ENCODE measurements at places on chromosomes 11 and 22. TPM values are rescaled to one million over a fixed set of nuclear protein-coding genes. Genes with fewer than 3 reads are reported as not detected.

DNA sequence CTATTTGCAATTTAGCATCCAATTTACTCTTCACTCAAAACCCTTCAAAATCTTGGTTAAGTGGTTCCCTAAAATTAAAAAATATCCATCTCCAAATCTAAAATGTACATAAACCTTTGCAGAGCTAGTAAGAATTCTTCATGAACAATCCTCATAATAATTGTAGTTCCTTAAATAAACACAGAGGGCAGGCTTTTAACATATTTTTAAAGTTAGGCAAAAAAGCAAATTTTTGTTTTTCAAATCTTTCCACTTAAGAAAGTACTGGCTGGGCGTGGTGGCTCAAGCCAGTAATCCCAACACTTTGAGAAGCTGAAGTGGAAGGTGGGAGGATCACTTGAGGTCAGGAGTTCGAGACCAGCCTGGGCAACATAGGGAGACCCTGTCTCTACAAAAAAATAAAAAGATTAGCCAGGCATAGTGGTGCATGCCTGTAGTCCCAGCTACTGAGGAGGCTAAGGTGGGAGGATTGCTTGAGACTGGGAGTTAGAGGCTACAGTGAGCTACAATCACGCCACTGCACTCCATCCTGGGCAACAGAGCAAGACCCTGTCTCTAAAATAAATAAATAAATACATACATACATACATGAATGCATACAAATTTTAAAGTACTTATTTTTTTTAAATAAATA, 25.1 kb upstream of the PLAAT3 start:
- peaks cover 17% of the 10 kb centered on the region for H3K36me3 ChIP-seq
- no peak for DNase-seq
- no peak overlapping the region for H3K27ac ChIP-seq
- no peaks in the 10 kb centered on the region for H3K4me1 ChIP-seq

- peaks cover 4% of the 10 kb centered on the region for H3K4me1 ChIP-seq
- no peak overlapping the region for H3K4me3 ChIP-seq
- no peak for DNase-seq
- no peaks in the 10 kb centered on the region for H3K27me3 ChIP-seq
- no peaks in the 10 kb centered on the region for H3K36me3 ChIP-seq
These were observed 178.4 kb downstream of the NAV2 start for GRCh38 chr11:19891022-19891421.

The MAP6 gene
- polyA plus RNA-seq, result 20.1 TPM

The OR8D4 gene
- polyA plus RNA-seq, result not detected

The REXO2 gene
- 52.6 TPM for polyA plus RNA-seq

The OR4A16 gene
- polyA plus RNA-seq, result 0.04 TPM

The INCENP gene
- 22.5 TPM for polyA plus RNA-seq

DNA sequence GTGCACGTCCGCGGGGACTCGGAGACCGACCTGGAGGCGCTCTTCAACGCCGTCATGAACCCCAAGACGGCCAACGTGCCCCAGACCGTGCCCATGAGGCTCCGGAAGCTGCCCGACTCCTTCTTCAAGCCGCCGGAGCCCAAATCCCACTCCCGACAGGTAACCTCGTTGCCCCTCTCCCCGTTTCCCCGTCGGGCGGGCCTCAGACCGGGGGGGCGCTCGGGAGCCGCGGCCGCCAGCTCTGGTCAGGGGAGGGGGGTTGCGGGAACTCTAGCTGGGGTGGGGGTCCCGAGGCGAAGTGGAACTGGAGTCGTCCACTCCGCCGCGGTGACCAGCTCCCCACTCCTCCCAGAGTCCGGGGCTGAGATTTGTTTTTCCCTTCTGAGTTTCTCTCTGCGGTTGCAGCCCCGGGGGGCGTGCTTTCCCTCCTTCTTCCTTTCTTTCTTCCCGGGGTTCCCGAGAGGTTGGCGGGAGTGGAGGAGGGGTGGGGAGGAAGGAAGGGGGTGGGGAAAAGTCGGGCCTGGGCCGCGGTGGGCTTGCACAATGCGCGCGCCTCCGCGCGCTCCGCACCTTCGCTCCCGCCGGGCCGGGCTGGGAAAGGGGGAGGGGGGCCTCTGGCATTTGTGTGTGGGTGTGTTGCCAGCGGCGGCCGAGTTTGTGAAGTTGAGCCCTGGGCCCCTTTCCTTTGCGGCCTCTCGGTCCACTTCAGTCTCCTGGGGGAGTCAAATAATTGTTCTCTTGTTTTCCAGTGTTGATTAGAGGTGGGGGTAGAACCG, 952 bp downstream of the YAP1 start:
- peak; percentile 83 for DNase-seq
- peaks cover 17% of the 10 kb centered on the region for H3K4me1 ChIP-seq
- peaks cover 3% of the 10 kb centered on the region for H3K36me3 ChIP-seq

DNA sequence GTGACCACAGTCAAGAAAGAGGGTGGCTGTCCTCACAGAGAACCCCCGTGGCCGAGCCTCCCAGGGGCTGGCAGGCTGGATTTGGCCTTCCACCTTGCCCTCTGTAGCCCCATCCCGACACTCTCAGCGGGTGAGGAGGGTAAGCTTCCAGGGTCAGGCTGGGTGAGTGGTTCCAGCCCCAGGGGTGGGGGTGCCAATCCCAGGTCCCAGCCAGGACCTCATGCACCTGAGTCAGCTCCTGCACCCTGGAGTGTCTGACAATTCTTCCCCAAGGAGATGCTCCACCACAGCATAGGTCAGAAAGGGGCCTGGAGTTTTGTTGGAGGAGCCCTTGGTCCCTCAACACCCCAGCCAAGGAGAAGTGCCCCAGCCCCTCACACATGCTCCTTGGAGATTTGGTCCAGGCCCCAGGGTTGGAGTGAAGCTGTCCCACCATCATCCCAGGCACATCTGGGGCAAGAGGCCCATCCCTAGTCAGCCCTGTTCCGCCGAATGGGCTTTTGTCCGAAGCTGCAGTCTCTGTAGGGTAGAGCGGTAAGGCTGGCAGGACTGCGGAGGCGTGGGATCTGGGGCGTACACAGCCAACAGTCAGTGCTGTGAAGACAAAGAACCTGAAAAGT, 8.4 kb downstream of the LINC01488 start:
- H3K4me3 ChIP-seq, result no peak overlapping the region
- no peaks in the 10 kb centered on the region for H3K36me3 ChIP-seq
- H3K27me3 ChIP-seq, result no peaks in the 10 kb centered on the region
- no peak overlapping the region for H3K27ac ChIP-seq

- no peak for DNase-seq
- H3K4me3 ChIP-seq, result no peak overlapping the region
- H3K27ac ChIP-seq, result no peak overlapping the region
- H3K4me1 ChIP-seq, result peaks cover 33% of the 10 kb centered on the region
These were observed 32.9 kb downstream of the SIK2 start for GRCh38 chr11:111634981-111635705.

GRCh38 chr11:9228091-9228490, 37.1 kb downstream of the DENND5A start:
- no peak overlapping the region for H3K27ac ChIP-seq
- no peaks in the 10 kb centered on the region for H3K27me3 ChIP-seq

DNA sequence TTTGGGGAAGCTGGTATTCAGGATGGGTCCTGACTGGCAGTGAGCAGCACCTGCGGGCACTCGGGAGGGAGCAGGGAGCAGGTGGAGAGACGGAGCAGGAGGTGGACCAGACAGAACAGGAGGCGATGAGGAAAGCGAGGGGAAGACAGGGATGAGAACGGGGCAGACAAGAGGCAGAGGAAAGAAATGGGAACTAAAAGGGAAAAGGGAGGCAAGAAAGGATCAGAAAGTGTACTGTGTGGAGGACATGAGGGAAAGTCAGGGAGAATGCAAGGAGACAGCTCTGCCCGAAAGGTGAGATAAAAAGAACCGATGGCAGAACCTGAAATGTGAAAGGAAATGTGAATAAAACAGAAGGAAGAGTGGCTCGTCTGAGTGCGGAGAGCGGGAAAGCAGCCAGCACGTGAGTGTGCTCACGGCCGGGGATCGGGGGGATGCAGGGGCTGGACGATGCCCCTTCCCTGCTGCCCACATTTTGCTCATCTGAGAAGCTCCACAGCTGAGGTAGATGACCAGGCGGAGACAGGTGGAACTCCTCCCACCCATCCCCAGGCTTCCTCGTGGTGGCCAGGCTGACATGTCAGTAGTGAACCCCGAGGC, 494.4 kb upstream of the B3GAT1 start:
- H3K4me3 ChIP-seq, result no peak overlapping the region
- H3K27ac ChIP-seq, result no peak overlapping the region
- no peaks in the 10 kb centered on the region for H3K27me3 ChIP-seq
- DNase-seq, result no peak
- H3K36me3 ChIP-seq, result no peaks in the 10 kb centered on the region

The LRFN4 gene
- 15.7 TPM for polyA plus RNA-seq

GRCh38 chr11:17244046-17244445, 32.5 kb upstream of the NUCB2 start:
- no peaks in the 10 kb centered on the region for H3K27me3 ChIP-seq
- no peaks in the 10 kb centered on the region for H3K4me1 ChIP-seq
- DNase-seq, result no peak

- no peaks in the 10 kb centered on the region for H3K27me3 ChIP-seq
- H3K27ac ChIP-seq, result peak overlapping the region; percentile 52
- peak overlapping the region; percentile 69 for H3K4me3 ChIP-seq
- no peak for DNase-seq
These were observed 650 bp upstream of the CHID1 start for GRCh38 chr11:911031-911889.

The UPK3A gene
- polyA plus RNA-seq, result 113 TPM

GRCh38 chr11:104324276-104324675, 160.3 kb upstream of the PDGFD start:
- no peaks in the 10 kb centered on the region for H3K4me1 ChIP-seq
- no peak for DNase-seq
- H3K4me3 ChIP-seq, result no peak overlapping the region
- no peaks in the 10 kb centered on the region for H3K27me3 ChIP-seq
- H3K36me3 ChIP-seq, result no peaks in the 10 kb centered on the region

The POU2AF2 gene
- 0.49 TPM for polyA plus RNA-seq

GRCh38 chr22:44383064-44383575, 70.4 kb upstream of the SHISAL1 start:
- no peak overlapping the region for H3K4me3 ChIP-seq
- H3K36me3 ChIP-seq, result no peaks in the 10 kb centered on the region
- H3K27me3 ChIP-seq, result peaks cover 7% of the 10 kb centered on the region
- H3K4me1 ChIP-seq, result no peaks in the 10 kb centered on the region
- no peak overlapping the region for H3K27ac ChIP-seq
- no peak for DNase-seq

The ALDH3B1 gene
- 21.1 TPM for polyA plus RNA-seq

The SYCE3 gene
- polyA plus RNA-seq, result not detected

DNA sequence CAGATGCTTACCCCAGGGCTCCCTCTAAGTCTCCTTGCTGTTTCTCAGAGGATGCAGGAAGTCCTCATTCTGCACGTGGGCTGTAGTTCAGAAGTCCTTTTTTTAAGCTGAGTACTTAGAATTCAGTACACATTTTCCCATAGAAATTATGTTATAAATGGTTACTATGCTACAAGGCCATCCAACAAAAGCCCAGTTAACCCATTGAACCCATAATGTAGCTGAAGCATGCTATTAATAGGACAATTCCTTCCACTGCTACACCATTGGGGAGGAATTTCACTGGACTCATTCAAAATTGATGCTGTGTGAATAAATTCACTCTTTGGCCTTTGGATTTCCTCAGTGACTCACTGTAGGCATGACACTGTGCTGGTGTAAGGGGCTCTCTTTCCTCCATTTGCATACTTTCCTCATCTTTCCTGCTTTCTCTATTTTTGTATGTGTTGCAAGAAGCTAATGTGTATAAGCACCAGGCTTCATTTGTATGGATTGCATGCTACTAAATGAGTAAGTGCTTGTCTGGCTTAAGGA, 148.0 kb downstream of the NTM start:
- no peak for DNase-seq
- no peak overlapping the region for H3K27ac ChIP-seq
- no peak overlapping the region for H3K4me3 ChIP-seq
- H3K27me3 ChIP-seq, result no peaks in the 10 kb centered on the region

GRCh38 chr22:42837556-42837955, 19.5 kb downstream of the ARFGAP3 start:
- peaks cover 59% of the 10 kb centered on the region for H3K36me3 ChIP-seq
- no peaks in the 10 kb centered on the region for H3K4me1 ChIP-seq
- no peak overlapping the region for H3K4me3 ChIP-seq

The SCUBE2 gene
- 10.7 TPM for polyA plus RNA-seq

DNA sequence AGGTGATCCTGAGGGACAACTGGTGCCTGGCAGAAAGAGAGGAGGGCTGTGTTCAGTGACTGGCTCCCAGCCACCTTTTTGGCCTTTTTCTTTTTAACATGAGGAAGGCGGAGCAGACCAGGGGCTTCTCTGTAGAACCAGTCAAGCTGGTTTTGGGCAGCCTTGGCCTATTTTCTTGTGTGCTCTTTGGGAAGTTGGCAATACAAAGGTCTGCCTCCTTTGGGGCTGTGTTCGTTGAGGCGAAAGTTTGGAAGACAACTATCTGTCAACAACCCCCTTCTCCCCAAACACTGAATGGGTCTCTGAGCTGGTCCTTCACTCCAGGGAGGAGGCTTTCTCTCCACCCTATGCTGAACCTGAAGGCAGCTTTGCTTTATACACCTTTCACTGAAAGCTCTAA, 8.5 kb downstream of the MARK2 start:
- peaks cover 51% of the 10 kb centered on the region for H3K4me1 ChIP-seq
- H3K36me3 ChIP-seq, result peaks cover 20% of the 10 kb centered on the region
- peak overlapping the region; percentile 81 for H3K27ac ChIP-seq
- DNase-seq, result peak; percentile 37

The HEPACAM gene
- 0.04 TPM for polyA plus RNA-seq

GRCh38 chr22:37167176-37167980, 17.7 kb upstream of the IL2RB start:
- no peaks in the 10 kb centered on the region for H3K36me3 ChIP-seq
- DNase-seq, result no peak
- H3K4me3 ChIP-seq, result no peak overlapping the region
- no peak overlapping the region for H3K27ac ChIP-seq
- peaks cover 18% of the 10 kb centered on the region for H3K4me1 ChIP-seq

DNA sequence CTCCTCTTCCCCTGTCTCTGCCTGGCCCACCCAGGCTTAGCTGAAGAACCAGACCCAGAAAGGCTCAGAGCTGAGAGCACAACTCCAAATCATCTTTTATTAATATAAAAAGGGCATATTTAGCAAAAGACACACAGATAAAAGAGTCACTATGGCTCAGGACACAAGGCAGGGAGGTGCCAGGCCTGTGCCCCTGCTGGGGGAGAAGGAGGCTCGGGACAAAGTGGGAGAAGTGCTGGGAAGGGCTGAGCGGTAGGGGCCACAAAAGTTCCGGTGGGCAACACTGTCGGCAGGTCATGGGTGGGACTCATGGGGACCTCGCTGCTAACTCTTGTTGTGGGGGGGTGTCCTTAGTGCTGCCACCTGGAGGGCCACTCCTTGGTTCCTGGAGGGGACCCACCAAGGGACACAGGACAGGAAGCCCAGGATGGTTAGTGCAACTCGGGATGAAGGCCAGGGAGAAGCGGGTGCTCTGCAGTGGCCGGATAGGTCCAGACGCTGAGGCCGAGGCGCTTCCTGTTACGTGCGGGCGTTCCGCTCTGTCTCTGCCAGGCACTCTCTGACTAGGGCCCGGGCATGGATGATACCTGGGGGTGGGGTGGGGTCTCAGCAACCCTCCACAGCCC, 1.4 kb upstream of the PITPNM1 start:
- peaks cover 57% of the 10 kb centered on the region for H3K4me1 ChIP-seq
- H3K4me3 ChIP-seq, result peak overlapping the region; percentile 70
- H3K36me3 ChIP-seq, result peaks cover 18% of the 10 kb centered on the region
- DNase-seq, result no peak
- H3K27ac ChIP-seq, result peak overlapping the region; percentile 94

GRCh38 chr11:65826984-65827735, 6.6 kb upstream of the SNX32 start:
- peak overlapping the region; percentile 90 for H3K27ac ChIP-seq
- no peaks in the 10 kb centered on the region for H3K36me3 ChIP-seq

The OSBP2 gene
- polyA plus RNA-seq, result 77.2 TPM

The TIGD3 gene
- polyA plus RNA-seq, result 2.1 TPM

The SSTR3 gene
- polyA plus RNA-seq, result 0.54 TPM
